CD4-positive, alpha-beta T cell treated with Interleukin-15 for 1 hour (primary cell): ENCODE measurements at places on chromosomes 2 and 18.

DNA sequence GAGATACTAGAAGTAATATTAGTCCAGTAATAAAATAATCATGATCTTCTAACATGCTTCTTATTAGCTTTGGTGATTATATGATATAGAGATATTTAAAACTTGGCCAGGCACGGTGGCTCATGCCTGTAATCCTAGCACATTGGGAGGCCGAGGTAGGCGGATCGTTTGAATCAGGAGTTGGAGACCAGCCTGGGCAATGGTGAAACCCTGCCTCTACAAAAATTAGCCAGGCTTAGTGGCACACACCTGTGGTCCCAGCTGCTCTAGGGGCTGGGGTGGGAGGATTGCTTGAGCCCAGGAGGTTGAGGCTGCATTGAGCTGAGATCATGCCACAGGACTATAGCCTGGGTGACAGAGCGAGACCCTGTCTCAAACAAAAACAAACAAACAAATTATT lies 87.0 kb downstream of the WDR7 start:
- DNase-seq, result no peak

- DNase-seq, result no peak
Observed at GRCh38 chr2:111624411-111625156, 259.4 kb downstream of the ANAPC1 start.

DNA sequence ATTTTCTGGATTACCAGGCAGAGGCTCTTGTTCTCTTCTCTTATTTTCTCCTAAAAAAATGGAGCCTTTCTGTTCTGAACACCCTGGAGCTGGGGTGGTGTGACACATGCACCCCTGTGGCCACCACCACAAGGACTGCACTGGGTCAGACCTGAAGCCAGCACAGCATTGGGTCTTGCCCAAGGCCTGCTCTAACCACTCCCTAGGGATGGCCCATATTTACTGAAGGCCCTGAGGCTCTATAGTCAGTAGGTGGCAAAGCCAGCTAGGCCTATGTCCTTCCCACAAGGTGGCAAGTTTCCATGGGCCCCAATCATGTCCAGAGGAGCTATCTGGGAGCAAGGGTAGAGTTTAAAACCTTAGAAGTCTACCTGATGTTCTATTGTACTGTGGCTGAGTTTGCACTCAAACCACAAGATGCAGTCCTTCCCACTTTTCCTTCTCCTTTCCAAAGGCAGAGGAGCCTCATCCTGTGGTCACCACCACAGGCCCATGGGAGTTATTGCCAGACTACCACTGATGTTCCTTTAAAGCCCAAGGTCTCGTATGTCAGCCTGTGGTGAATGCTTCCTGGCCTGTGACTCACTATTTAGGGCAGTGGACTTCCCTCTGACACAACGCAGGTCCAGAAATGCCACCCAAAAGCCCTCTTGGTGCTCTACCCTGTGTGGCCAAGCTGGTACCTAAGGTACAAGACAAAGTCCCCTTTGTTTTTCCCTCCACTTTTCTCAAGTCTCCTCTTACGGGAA lies 15.0 kb upstream of the FMNL2 start:
- no peak for DNase-seq

DNA sequence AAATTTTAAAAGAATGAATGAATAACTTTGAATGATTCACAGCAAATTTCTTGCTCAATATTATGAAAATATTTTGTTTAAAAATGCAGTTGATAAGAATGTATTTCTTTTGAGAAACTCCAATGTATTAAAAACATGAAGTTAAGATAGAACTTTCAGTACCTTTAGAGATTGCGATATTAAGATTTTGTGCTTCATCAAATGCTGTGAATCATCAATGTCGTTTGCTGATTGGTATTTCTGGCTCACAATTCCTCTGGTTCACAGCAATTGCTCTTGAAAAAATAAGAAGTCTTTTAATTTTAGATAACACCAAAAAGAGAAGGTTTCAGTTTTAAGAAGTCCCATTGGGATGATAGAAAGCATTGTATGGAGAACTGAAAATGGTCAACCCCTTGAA lies 228.7 kb downstream of the IKZF2 start:
- DNase-seq, result no peak

DNA sequence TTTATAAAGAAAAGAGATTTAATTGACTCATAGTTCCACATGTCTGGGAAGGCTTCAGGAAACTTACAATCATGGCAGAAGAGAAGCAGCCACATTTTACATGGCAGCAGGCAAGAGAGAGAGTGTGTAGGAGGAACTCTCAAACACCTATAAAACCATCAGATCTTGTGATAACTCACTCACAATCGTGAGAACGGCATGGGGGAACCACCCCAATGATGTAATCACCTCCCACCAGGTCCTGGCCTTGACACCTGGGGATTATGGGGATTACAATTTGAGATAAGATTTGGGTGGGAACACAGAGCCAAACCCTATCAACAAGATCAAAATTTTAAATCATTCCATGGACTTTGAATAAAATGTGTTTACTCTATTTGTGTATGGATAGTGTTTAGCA lies 575.6 kb downstream of the ADCYAP1 start:
- no peak for DNase-seq

- DNase-seq, result no peak
Observed at GRCh38 chr2:12763486-12763885, 46.8 kb downstream of the TRIB2 start.

DNA sequence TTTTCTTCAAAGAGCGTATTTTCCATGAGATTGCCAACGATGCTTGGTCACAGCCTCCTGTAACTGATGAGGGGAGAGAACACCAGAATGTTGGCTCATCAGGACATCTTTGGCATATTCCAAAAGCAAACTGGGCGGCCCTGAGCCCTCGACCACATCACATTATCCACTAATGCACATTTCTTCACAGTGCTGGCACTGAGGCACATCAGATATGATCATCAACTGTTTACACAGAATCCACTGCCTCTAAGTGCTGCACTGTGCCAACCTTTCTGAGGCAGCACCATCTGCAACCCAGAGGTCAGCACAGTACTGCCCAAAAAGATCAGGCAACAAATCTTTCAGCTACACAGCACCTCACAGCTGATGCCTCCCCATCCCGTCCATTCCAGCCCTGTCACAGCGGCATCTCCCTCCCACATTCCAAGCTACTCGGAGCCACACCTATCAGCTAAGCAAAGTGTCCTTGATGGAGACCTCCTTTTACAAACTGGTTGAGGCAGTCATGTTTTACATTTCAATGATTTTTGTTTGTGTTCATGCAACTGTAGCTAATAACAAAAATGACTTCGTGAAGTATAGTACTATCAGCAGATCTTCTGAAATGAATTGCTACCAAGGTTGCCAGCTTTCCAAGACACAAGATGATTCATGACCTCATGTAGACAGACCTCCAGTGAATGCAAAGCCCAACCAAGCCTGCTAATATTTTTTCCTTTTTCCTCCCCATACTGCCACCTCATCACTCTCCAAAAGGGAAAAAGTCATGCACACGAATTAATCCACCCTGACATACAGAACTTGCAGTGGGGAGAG lies 32.3 kb downstream of the MYO5B start:
- no peak for DNase-seq

DNA sequence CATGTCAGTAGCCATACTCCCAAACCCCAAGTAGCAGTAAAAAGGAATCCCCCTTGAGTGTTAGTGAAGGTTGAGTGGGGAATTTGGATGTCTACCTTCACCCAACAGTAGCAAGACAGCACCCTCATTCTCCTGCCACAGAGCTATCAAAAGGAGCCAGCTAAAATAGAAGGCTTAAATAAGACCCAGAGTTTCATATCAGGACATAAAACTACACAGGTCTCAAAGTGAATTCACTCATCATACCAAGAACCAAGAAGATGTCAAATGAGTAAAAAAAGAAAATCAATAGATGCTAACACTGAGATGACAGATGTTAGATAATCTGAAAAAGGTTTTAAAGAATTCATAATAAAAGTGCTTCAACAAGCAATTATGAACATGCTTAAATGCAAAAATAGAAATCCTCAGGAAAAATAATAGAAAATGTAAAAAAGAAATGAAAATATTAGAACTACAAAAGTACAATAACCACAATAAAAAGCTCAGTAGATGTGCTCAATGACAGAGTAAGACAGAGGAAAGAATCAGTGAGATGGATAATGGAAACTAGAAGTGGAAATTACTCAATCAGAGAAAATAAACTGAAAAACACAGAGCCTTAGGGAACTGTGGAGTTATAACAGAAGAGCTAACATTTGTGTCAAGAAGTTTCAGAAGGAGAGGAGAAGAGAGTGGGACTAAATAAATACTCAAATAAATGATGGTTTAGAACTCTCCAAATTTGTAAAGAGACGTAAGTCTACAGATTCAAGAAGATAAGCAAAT lies 90.5 kb downstream of the EDAR start:
- DNase-seq, result no peak

GRCh38 chr2:146777181-146777580 lies 1067.6 kb upstream of the ACVR2A start:
- no peak for DNase-seq
